ENCODE measurements at places on chromosomes 5 and 9. TPM values are rescaled to one million over a fixed set of nuclear protein-coding genes. Genes with fewer than 3 reads are reported as not detected.

ACSL6 gene
- total RNA-seq = 3.7 TPM

LHX3 gene
- total RNA-seq = 0.10 TPM

GHR gene
- 25.4 TPM for total RNA-seq

SLC36A2 gene
- total RNA-seq = 0.20 TPM

SLCO4C1 gene
- total RNA-seq = 4.2 TPM

RNF208 gene
- 0.20 TPM for total RNA-seq

LECT2 gene
- not detected for total RNA-seq

DNA sequence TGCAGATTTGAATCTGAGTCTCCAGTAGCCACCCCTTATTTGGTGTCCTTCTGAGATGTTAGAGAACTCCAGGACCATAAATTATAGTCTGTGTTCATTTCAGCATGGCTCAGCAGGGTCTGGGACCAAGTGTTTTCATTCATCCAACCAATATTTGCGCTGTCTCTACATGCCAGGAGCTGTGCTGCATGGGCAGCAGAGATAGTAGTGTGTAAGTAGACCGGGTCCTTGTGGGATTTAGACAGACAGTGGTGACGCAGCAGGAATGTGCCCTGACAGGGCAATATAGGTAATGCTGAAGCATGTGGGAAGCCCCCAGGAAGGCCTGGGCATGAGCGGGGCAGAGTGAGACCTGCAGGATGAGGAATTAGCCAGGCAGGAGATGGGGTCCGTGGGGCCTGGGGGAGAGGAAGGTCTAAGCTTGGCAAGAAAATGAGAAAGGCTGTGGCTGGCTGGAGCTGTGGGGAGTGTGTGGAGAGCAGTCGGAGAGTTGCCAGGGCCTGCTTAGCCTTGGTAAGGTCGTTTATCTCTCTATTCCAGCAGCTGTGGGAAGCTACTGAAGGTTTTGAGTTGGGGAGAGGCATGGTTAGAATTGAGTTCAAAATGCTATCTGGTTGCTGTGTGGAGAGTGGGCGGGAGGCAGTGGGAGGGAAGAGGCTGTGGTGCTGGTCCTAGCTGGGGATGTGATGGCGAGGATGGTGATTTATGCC lies 16.8 kb downstream of the STXBP1 start:
- DNase-seq = no peak

- DNase-seq = no peak
These were observed 86.2 kb upstream of the FAM169A start for GRCh38 chr5:74952406-74952805.

DNA sequence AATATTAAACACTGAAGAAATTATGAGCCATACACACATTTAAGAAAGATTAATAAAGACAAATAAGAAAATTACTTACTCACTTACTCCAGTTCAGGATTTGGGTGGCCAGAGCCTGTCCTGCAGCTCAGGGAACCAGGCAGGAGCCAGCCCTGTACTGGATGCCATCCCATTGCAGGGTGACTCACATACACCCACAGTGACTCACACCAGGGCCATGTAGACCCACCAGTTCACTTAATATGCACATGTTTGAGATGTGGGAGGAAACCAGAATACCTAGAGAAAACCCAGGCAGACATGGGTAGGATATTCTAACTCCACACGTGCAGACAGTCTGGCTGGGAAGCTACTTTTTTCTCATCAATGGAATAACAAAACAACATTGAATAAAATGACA lies 49.6 kb upstream of the ADRB2 start:
- no peak for DNase-seq

- DNase-seq = no peak
These were observed 4.4 kb upstream of the GLIPR2 start for GRCh38 chr9:36132086-36132485.

DNA sequence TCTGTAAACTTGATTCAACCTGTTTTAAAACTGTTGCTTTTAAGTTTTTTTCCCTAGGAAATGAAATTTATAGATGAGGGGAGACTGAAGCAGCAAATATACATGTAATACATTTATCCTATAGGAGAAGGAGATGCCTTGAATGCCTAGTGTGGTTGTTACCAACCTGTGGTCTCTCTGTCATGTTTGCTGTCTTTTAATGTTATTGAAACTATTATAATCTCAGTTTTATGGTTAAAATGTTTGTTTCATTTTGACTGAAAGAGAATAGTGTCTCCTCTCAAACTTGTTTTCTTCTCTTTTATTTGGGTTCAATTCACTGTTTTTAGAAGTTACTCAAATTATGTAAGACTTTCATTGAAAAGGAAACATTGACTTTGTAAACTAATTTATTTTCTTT lies 15.8 kb downstream of the MRPL22 start:
- no peak for DNase-seq

GRCh38 chr9:88783711-88784083 lies 207.6 kb upstream of the S1PR3 start:
- DNase-seq = no peak

DNA sequence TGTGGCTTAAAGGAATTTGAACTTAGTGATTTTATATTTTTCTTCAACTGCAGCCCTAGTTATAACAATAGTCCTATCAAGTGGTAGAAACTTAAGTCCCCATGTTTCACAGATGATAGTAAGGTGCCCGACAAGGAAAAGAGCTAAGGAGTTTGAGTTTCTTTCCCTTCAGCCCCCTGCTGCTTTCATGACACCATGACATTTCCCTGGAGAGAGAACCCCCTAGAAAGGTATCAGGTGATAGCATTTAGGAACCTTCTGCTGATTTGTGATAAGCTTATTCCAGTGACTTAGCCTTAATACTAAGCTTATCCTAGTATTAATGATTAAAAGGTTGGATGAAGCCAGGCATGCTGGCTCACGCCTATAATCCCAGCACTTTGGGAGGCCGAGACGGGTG lies 623.8 kb upstream of the TYRP1 start:
- DNase-seq = no peak

DNA sequence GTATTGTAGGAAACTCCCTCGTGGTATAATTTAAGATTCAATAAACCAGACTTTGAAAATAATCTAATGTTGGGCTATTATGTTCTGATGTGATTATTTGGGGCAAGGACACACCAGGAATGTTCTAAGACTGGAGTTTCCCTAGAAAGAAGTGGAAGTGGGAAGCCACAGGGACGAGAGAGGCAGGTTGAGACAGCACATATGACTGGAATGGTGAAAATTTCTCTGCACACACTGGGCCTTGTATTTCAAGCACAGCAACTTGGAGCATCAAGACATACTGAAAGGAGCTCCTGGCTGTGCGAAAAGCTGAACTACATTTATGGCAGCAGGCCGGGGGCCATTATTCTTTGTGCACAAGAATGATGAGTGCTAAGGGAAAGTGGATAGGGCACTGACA lies 98.2 kb downstream of the CETN3 start:
- no peak for DNase-seq

DNA sequence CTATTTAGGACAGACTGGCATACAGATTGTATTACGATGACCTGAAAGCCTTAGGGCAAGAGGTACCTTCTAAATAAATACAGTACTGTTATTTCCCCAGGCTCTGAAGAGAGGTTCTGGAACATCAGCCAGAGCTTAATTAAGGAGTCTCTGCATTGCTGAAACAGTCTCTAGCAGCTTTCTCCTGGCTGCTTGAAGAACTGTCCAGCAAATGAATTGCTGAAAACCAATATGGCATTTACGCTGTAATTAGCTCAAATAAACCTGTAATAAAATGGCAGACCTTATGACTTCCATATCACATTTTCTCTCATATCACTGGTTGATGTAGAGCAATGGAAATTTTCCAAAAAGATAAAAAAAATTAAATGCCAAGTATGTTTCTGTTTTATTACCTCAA lies 636.3 kb downstream of the GABRG2 start:
- DNase-seq = no peak

DNA sequence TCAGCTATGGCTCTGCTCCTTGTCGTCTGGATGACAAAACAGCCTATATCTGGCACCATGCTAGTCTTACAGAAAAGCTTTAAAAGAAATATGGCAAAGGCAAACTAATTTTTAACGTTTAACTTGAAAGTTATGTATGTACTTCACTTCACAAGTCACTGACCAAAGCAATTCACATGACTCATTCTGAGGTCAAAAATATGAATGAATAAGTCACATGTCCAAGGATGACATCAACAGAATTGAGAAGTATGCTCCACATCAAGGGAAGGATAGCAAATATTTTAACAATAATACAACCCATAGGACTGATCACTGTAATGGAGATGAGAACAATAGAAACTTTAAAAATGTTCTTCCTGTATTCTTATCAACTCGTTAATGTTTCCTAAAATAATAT lies 1072.6 kb upstream of the NUDT12 start:
- no peak for DNase-seq

GRCh38 chr9:137068539-137069507 lies 1.5 kb downstream of the SAPCD2 start:
- DNase-seq = no peak

DNA sequence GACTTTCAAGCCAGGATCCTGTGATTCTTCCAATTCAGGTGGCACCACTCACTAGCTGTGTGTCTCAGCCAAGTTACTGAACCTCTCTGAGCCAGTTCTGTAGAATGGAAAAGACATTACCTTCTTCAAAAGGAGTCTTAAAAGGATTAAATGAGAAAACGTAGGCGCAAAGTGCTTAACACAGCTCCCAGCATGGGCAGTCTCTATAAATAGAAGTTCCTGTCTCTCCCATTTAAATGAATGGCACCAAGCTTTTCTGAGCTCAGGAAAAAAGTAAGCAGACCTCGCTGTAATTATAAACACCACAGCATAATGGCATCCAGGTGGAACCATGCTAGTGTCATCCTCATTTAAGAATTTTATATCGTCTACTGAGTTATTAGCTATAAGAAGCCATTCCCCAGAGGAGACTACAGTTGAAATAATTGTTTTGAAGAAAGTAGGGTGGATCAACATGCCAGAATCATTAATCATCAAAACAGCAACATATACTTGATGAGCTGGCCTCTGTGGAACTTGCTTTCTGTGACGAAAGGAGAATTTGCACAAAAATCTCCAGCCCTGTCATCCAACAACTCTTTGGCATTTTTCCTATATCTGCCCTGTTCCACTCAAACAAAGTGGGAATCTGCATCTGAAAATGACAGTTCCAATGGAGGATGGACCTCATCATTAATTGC lies 188.9 kb downstream of the SPOCK1 start:
- peak; percentile 72 for DNase-seq

- no peak for DNase-seq
These were observed 456.0 kb downstream of the RAB3C start for GRCh38 chr5:59038798-59039295.

GRCh38 chr5:117486879-117487391 lies 912.3 kb upstream of the SEMA6A start:
- no peak for DNase-seq

DNA sequence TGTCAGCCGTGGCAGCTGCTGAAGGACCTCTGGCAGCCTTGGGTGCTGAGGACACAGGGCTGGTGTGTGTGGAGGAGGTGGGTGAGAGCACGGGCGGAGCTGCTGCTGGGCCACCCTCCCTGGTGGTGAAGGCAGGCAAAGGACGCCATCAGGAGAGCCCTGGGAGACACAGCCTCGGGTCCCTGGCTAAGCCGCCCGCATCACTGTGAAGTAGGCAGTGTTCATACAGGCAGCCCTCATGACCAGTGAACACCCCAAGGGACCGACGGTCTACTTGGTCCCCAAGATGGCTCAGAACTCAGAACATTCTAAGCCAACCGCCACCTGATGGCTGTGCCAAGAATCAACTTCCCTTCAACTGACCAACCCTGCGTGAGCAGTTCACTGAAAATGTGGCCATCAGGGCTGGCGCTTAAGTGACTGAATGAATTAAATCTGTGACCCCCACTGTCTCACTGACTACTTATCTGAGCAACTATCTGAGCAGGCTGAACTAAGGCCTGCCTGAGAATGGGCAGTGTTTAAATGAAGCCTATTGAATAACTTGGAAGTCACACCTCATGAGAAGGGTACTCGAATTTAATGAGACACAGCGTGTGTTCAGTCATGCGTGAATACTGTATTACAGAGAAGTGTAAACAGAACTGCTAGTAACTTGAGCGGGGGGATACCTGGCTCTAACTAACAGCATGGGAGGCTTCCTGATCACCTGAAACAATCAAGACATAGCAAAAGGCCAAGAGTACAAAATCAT lies 54.7 kb upstream of the SIMC1 start:
- no peak for DNase-seq

- DNase-seq = no peak
These were observed 124.6 kb downstream of the ARHGAP26 start for GRCh38 chr5:142894749-142895148.

- DNase-seq = peak; percentile 67
These were observed 93.6 kb upstream of the TLE4 start for GRCh38 chr9:79477955-79478771.

- no peak for DNase-seq
These were observed 240.9 kb downstream of the TRIM36 start for GRCh38 chr5:114928644-114929462.

DNA sequence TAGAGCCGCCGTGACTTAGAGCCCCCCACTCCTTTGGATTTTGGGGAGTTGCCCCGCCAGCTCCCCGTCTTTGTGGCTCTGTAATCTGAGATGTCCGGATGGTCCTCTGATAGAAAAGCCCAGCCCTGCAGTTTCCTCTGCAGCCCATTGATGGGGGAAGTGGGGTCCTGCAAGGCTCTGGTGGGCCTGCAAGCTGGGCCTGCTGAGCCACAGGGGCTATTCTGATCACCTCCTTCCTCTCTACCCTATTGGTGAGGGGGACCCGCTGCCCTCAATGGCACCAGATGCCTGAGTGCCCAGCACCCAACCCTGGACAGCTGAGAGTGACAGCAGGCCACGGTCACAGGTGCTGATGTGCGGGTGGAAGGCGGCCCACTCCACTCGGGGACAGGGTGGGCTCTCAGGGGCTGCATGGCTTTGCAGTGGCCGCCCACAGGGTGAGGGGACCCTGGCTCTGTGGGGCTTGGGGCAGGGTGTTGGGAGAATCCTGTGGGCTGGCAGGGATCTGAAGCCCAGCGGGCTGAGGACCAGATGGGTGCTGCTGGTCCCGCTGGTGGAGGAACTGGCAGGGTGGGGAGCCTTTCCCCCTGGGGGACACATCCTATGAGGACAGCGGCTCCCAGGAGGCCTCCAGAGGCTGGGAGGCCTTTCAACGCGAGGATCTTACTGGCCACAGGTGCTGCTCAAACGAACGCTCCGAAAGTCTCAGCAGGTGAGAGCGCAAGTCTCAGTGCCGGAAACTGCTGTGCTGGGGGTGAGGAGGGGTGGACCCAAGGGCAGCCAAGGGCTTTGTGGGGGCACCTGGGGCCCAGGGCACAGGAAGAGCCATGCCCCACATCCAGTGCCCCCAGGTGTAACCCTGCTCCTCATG lies 30.0 kb upstream of the LPCAT1 start:
- DNase-seq = no peak

Measured in skin of body (tissue), 3 donors.